ENCODE measurements at places on chromosomes 2 and 18.

DNA sequence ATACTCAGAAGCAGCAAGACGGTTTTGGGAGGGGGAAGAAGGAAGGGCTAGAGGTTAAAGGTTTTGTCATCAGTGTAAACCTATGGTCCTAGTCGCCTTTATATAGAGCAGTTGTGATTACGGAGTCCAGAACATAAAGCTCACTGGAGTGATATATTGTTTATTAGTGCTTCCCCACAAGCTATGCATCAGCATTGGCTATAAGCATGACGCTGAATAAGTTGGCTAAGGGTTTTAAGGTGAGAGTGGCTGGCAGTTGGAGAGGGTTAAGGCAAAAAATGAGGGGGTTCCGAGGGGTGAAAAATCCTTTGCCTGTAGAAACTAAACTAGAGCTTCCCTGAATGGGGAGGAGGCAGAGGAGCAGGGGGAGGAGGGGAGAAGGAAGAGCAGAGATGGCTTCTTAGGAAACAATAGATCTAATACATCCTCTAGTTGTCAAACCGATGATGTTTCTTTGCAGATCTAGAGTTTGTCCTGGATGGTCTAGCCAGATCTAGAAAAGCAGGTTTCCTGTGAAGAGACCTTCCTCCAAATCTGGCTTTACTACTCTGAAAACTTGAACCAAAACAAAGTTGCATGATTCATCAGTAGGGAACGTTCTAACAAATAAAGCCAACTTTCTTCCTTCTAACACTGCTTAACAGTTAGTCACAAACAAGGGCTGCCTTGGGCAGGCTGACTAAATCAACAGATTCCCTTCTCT, 2.5 kb downstream of the KLF7 start:
- DNase-seq = no peak

GRCh38 chr2:215970425-215970824, 42.9 kb downstream of the MREG start:
- no peak for DNase-seq

DNA sequence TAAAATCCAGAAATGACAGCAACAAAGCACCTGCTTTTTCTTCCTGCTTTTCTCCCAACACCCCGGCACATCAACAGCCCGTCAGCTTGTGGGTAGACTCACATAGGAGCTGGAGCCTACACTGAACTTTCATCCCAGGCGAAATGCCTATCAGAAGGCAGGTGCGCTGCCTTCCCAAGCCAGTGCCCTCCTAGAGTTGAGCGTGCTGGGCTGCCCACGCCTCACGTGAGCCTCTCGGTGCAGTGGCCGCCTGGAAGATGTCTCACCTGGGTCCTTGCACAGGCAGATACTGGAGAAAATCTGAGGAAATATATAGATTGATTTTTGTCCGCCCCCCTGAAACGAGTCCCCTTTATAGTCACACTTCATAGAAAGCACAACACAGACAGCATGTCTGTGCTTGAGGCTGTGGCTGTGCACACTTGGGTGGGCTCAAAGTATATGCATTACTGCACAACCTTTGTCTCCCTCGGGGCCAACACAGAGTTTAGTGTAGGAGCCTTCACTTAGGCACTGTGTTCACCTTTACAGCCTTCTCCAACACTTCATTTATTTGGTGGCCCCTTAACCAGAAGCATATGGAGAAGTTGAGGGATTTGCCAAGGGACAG, 112.5 kb downstream of the SMAD7 start:
- no peak for DNase-seq

DNA sequence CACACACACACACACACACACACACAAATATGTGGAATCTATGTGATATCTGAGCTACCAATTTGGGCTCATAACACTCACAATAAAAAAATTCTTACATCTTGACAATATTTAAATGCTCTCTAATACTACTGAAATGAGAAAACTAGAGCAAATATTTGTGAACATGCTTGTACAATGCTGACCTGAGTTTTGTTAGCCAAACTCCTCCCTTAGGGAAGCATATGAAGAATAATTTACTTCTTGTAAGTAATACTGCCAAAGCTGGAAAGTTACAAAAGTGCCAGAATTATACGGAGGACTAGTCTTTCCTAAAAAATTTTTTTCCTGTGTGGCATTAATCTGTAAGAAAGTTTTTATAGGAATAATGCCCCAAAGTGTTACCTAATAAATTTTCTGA, 18.5 kb downstream of the MBD2 start:
- DNase-seq = no peak

DNA sequence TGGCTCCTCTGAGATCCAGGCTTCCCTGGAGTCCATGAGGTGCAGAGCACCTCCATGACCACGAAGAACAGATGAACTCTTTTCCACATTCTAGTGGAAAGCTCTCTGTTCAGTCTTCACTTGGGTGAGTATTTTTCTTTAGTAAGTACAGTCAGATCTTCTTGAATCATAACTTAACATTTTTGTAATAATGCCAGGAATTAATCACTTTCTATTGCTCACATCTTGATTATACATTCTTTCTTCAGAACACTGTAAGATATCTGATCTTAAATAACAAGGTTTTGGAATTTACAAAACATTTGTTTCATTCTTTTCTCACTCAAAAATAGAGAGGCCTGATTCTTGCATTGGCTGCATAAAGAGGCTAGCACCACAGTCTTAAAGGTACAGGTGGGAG, 45.4 kb upstream of the RND3 start:
- no peak for DNase-seq

- DNase-seq = no peak
These were observed 246.9 kb upstream of the CYP26B1 start for GRCh38 chr2:72394541-72395070.

DNA sequence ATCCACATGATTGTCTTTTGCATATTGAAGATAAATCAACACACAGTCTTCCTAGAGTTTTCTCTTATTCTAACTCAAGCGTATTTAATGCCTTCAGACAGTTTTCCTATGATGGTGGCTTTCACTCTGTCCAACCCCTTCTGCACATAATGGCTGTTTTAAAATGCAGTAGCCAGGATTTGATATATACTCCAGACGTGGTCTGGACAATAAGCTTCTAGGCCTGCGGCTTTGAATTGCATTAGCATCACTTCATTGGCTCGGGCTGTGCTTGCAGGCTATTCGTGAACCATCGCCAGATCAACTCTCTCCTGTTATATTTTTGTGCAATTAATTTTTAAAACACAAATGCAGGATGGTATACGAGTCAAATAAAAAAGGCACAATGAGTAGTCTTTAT, 235.3 kb downstream of the BCL2 start:
- DNase-seq = no peak

GRCh38 chr2:177998996-177999395, 73.6 kb downstream of the PDE11A start:
- no peak for DNase-seq

- peak; percentile 96 for DNase-seq
These were observed 123.5 kb upstream of the LGALSL start for GRCh38 chr2:64330281-64331113.

- DNase-seq = no peak
These were observed 116.8 kb downstream of the CLIP4 start for GRCh38 chr2:29232041-29232440.

GRCh38 chr2:25337276-25337675, 4.4 kb downstream of the DNMT3A start:
- no peak for DNase-seq

- DNase-seq = no peak
These were observed 116.1 kb upstream of the ZNF516 start for GRCh38 chr18:76610933-76611749.

GRCh38 chr18:58391932-58392323, 237.0 kb downstream of the ALPK2 start:
- peak; percentile 33 for DNase-seq

- no peak for DNase-seq
These were observed 264.1 kb downstream of the TRIB2 start for GRCh38 chr2:12980817-12981216.

DNA sequence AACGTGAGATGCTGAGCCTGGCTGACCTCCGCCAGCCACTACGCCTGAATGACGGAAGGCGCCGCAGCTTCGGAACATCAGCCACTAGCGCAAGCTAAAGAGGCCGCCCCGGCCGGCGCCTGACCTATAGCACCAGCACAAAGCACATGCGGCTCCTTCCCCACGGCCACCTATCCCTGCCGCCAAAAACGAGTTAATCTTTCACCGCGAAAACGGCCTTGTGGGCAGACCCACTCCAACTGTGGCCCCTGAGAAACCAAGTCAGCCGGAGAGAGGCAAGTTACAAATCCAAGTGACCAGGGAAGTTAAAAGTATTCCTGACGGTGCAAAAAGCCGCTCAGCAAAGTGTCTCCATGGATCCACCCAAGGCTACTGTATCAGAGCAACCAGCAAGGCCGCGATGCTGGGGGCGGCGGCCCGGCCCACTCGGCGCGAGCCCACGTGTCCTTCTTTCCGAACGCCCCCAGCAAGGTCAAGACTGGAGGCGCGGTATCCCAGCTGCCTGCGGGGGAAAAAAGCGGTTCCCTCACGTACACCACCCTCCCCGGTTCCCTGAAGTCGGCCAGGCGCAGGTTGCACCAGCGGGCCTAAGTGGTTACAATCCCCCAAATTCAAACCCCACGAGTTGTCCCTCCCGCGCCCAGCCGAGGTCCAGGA, 575 bp downstream of the HSPD1 start:
- peak; percentile 85 for DNase-seq

DNA sequence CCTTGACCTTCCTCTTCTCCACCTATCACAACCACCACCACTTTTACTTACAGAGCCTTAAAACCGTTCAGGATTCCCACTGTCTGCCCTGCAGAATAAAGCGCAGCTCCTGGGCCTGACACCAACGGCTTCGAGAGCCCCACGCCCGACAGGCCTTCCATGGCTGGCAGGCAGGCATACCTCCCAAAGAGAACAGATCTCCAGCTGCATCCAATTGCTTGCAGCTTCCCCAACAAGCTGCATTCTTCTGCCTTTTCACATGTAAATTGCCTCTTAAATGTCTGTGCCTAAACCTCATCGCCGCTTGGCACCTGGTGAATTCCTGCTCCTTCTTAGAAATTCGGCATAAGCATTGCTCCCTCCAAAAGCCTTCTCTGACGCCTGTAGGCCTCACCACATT, 31.5 kb upstream of the FAM124B start:
- peak; percentile 86 for DNase-seq
